Hepatic stellate cell (primary cell): ENCODE measurements at places on chromosomes 1 and 21.

- no peak for DNase-seq
These were observed 23.7 kb upstream of the NFIA start for GRCh38 chr1:61058483-61059245.

DNA sequence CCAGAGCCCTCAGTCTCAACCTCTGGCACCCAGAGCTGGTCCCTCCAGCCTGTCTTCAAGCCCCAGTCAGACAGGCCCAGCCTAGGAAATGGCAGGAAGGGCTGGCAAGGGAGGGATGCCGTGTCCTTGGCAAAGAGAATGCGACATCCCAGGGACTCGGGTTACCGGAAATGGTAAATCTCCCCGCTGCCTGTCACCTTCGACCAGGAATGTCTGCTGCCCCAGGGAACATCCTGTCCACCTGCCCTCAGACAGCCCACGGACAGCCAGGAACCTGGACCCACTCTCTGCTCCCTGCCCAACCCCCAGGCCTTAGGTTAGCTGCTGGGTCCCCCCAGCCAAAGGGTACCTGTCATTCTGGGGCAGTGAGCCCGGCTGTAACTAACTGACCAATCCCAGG is 23.9 kb downstream of the HSPG2 start:
- no peak for DNase-seq

DNA sequence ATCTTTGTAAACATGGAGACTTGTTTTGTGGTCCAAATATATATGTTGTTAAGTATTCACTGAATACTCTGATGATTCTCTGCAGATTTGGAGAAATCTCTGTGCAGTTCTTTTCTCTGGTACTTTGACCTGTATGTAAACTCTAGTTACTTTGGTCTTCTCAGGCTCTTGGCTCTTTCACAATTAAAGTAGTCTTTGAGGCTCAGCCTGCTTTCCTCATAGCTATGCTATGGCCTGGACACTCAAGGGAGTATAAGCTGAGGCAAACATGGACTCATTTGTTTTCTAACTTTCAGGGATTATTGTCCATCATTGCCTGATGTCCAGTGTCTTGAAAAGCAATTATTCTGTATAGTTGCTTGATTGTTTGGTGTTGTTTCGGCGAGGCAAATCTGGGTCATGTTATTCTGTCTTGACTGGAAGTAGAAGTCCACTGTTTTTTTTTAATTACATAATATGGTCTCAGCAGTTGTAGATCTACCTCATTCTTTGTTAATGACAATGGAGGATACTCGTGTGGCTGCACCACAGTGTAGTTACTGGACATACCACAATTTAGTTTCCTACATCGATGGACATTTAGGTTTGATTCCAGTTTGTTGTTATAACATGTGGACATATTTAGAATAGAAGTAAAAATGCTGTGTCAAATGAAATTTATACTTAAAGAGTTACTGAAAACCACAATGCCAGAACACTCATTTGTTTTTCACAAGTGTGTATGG is 9.2 kb downstream of the PTBP2 start:
- DNase-seq = no peak

- no peak for DNase-seq
These were observed 46.4 kb downstream of the NUAK2 start for GRCh38 chr1:205275133-205275532.

GRCh38 chr21:28762357-28762735 is 230.3 kb downstream of the LTN1 start:
- no peak for DNase-seq
